Naive thymus-derived CD4-positive, alpha-beta T cell (primary cell): ENCODE measurements at places on chromosomes 1 and 21. TPM values are rescaled to one million over a fixed set of nuclear protein-coding genes. Genes with fewer than 3 reads are reported as not detected.

The TSPAN2 gene
- 4.9 TPM for polyA plus RNA-seq

The NEXN gene
- 0.33 TPM for polyA plus RNA-seq

The ACTN2 gene
- not detected for polyA plus RNA-seq

The HSD17B7 gene
- polyA plus RNA-seq, result 19.8 TPM

The FABP3 gene
- not detected for polyA plus RNA-seq

The OR2L8 gene
- polyA plus RNA-seq, result not detected

The FAM151A gene
- polyA plus RNA-seq, result not detected

The CHRM3 gene
- 0.95 TPM for polyA plus RNA-seq

The LYPD8 gene
- not detected for polyA plus RNA-seq

The TPRG1L gene
- 44.0 TPM for polyA plus RNA-seq

The OPRD1 gene
- polyA plus RNA-seq, result not detected

- H3K36me3 ChIP-seq, result peaks cover 3% of the 10 kb centered on the region
- peak overlapping the region; percentile 2 for H3K4me3 ChIP-seq
- no peak for DNase-seq
- H3K4me1 ChIP-seq, result peaks cover 74% of the 10 kb centered on the region
- H3K27me3 ChIP-seq, result no peaks in the 10 kb centered on the region
- H3K27ac ChIP-seq, result peak overlapping the region; percentile 78
Measured at GRCh38 chr1:207863893-207864535, 46.9 kb downstream of the CD34 start.

DNA sequence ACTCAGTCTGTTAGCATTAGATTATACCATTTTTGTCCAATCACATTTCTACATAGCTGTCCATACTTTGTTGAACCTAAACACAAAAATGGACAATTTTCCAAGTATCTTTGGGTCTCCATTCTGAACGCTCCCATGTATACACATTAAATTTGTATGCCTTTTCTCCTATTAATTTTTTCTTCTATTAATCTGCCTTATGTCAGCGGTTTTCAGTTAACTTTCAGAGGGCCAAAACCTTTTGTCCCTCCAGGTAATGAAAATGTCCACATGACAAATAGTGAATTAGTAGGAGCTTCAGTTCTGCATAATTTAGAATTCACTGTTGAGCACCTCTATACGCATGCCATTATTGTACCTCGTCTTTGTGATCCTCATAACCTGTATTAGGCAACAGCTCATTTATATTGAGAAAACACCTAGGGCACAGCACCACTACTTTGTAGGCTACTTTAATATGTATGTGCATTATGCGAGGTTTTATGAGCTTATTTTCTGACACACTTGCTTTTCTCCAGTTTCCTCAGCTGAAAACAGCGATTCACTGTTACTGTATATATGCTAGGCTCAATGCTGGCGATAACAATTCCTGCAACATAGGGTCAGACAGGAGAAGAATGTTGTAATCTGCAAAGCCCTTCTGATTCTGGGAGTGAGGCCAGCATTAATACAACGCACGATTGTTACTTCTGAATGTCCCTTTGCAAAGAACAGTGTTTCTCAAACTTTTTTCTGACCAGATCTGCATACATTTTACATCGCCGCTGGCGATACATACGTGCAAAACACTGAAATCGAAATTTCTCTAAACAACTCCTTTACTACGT lies 1.1 kb upstream of the ABCD3 start:
- H3K4me3 ChIP-seq, result peak overlapping the region; percentile 62
- H3K4me1 ChIP-seq, result peaks cover 10% of the 10 kb centered on the region
- H3K27me3 ChIP-seq, result no peaks in the 10 kb centered on the region
- H3K36me3 ChIP-seq, result no peaks in the 10 kb centered on the region
- DNase-seq, result no peak

DNA sequence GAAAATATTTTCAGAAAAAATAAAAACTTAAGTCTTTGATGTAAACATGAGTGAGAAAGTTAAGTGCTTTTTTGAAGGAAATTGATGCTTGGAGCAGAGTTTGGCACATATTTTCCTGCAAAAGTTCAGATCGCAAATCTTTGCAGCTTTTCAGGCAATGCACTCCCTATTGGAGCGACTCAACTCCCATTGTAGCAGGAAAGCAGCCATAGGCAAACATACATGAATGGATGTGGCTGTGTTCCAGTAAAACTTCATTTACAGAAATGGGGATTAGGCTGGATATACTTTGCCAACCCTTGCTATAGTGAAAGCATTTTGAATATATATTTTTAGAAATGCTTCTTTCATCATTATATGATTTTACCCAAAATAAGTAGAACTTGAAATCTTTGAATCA lies 8.1 kb downstream of the AGL start:
- no peaks in the 10 kb centered on the region for H3K27me3 ChIP-seq
- H3K4me1 ChIP-seq, result no peaks in the 10 kb centered on the region
- DNase-seq, result no peak
- no peak overlapping the region for H3K27ac ChIP-seq
- no peak overlapping the region for H3K4me3 ChIP-seq
- H3K36me3 ChIP-seq, result peaks cover 3% of the 10 kb centered on the region

- peak overlapping the region; percentile 93 for H3K27ac ChIP-seq
- H3K27me3 ChIP-seq, result no peaks in the 10 kb centered on the region
- H3K4me1 ChIP-seq, result peaks cover 63% of the 10 kb centered on the region
- H3K4me3 ChIP-seq, result peak overlapping the region; percentile 74
Measured at GRCh38 chr1:27522432-27523336, 32.7 kb upstream of the WASF2 start.

- no peak overlapping the region for H3K4me3 ChIP-seq
- no peak overlapping the region for H3K27ac ChIP-seq
- no peaks in the 10 kb centered on the region for H3K27me3 ChIP-seq
- no peaks in the 10 kb centered on the region for H3K4me1 ChIP-seq
- no peaks in the 10 kb centered on the region for H3K36me3 ChIP-seq
- DNase-seq, result no peak
Measured at GRCh38 chr1:219687779-219688178, 74.9 kb upstream of the ZC3H11B start.

DNA sequence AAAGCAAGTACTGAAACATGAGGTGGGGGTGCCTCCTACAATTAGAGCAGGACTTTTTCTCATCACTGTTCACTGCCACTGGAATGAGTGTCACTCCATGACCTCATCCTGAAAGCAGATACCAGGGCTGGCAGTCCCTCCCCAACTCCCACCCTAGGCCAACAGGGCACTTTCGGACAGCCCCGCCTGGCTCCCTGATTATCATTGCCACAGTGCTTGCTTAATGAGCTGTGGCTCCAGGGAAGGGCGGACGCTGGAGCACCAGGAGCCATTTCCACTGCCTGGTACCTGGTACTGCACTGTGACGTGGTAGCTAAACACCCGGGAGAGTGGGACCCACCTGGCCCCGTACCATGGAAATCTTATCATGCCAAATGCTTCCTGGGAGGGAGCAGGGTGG lies 22.3 kb downstream of the SLC9A1 start:
- peaks cover 22% of the 10 kb centered on the region for H3K4me1 ChIP-seq
- no peak overlapping the region for H3K27ac ChIP-seq
- H3K36me3 ChIP-seq, result peaks cover 7% of the 10 kb centered on the region
- H3K4me3 ChIP-seq, result no peak overlapping the region

- DNase-seq, result no peak
- no peak overlapping the region for H3K27ac ChIP-seq
- H3K4me3 ChIP-seq, result no peak overlapping the region
- H3K4me1 ChIP-seq, result no peaks in the 10 kb centered on the region
- H3K36me3 ChIP-seq, result no peaks in the 10 kb centered on the region
- H3K27me3 ChIP-seq, result no peaks in the 10 kb centered on the region
Measured at GRCh38 chr21:38166173-38166535, 90.6 kb upstream of the KCNJ15 start.

GRCh38 chr1:211874521-211875347 lies 44.2 kb upstream of the LPGAT1 start:
- no peaks in the 10 kb centered on the region for H3K4me1 ChIP-seq
- no peaks in the 10 kb centered on the region for H3K27me3 ChIP-seq
- no peak overlapping the region for H3K4me3 ChIP-seq
- no peak for DNase-seq
- no peak overlapping the region for H3K27ac ChIP-seq

GRCh38 chr1:70966018-70966638 lies 81.5 kb downstream of the PTGER3 start:
- no peak overlapping the region for H3K27ac ChIP-seq
- H3K36me3 ChIP-seq, result no peaks in the 10 kb centered on the region
- H3K4me1 ChIP-seq, result no peaks in the 10 kb centered on the region
- H3K27me3 ChIP-seq, result no peaks in the 10 kb centered on the region
- DNase-seq, result no peak
- no peak overlapping the region for H3K4me3 ChIP-seq

DNA sequence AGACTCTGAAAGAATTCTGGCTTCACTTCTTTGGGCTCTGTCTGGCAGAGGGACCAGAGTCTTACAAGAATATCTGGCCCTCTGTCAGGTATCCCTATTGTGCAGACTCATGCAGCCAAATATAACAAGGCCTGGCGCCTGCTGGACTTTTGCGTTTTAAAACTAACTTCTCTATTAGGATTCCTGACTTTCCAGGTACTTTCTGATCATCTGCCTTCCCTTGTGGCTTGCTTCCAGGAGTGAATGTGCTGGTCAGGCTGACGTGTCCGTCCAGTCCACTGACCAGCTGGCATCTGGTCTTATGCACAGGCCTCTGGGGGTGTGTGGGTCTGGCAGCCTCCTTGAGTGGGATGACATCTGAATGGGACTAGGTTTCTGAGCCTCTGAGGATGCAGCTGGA lies 8.6 kb upstream of the RAB29 start:
- no peak for DNase-seq
- H3K4me3 ChIP-seq, result no peak overlapping the region
- no peaks in the 10 kb centered on the region for H3K36me3 ChIP-seq
- H3K4me1 ChIP-seq, result no peaks in the 10 kb centered on the region
- no peak overlapping the region for H3K27ac ChIP-seq

GRCh38 chr21:33976082-33977016 lies 60.7 kb upstream of the ATP5PO start:
- peaks cover 28% of the 10 kb centered on the region for H3K4me1 ChIP-seq
- peak overlapping the region; percentile 18 for H3K4me3 ChIP-seq
- H3K36me3 ChIP-seq, result no peaks in the 10 kb centered on the region
- DNase-seq, result peak; percentile 23

- no peak for DNase-seq
- no peak overlapping the region for H3K27ac ChIP-seq
- H3K4me3 ChIP-seq, result no peak overlapping the region
Measured at GRCh38 chr1:108046026-108046425, 81.0 kb upstream of the VAV3 start.

GRCh38 chr1:226029093-226029496 lies 30.0 kb upstream of the SDE2 start:
- no peaks in the 10 kb centered on the region for H3K27me3 ChIP-seq
- DNase-seq, result no peak
- H3K4me1 ChIP-seq, result no peaks in the 10 kb centered on the region
- no peaks in the 10 kb centered on the region for H3K36me3 ChIP-seq
- H3K4me3 ChIP-seq, result no peak overlapping the region

DNA sequence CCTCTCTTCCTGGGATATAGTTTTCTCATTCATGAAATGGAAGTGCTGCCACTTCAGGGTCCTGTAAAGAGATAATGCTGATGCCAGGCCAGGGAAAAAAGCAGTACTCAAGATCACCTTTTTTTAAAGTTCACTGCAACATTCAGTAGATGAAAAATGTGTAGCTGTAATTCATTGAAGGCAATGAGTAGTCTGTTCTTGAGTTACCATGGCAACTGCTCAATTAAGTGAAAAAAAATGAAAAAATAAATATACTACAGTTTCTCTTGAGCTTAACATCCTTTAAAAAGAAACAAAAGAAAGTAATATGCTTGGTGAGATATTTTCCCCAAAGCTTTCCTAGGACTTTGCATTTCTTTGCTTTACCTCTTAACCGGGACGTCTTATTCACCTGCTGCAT lies 183.3 kb downstream of the AK5 start:
- no peaks in the 10 kb centered on the region for H3K4me1 ChIP-seq
- no peaks in the 10 kb centered on the region for H3K36me3 ChIP-seq
- no peak overlapping the region for H3K4me3 ChIP-seq
- no peak for DNase-seq
- H3K27ac ChIP-seq, result no peak overlapping the region

DNA sequence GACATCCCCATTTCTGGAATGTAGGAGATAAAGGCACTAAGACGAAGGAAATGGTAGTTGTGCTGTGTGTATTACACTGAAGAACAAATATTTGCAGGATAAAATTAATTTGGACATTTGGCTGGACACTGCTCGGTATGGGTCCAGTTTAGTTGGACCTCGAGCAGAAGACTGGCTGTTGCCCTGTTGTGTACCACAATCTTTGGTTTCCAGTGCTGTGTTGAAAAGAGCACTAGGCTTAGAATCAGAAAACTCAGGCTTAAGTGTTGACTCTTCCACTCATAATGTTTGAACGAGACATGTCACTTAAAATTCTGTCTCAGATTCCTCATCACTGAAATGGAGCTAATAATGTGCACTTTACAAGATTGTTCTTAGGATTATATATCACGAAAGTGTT lies 1.2 kb upstream of the ARPC5 start:
- H3K27ac ChIP-seq, result no peak overlapping the region
- H3K4me3 ChIP-seq, result no peak overlapping the region
- peaks cover 14% of the 10 kb centered on the region for H3K4me1 ChIP-seq
- no peaks in the 10 kb centered on the region for H3K36me3 ChIP-seq

GRCh38 chr1:231584117-231584516 lies 42.5 kb upstream of the DISC1 start:
- DNase-seq, result no peak
- H3K27me3 ChIP-seq, result no peaks in the 10 kb centered on the region
- no peaks in the 10 kb centered on the region for H3K4me1 ChIP-seq
- no peak overlapping the region for H3K4me3 ChIP-seq
- H3K27ac ChIP-seq, result no peak overlapping the region
- H3K36me3 ChIP-seq, result no peaks in the 10 kb centered on the region
